ENCODE measurements at places on chromosomes 16 and 17.

DNA sequence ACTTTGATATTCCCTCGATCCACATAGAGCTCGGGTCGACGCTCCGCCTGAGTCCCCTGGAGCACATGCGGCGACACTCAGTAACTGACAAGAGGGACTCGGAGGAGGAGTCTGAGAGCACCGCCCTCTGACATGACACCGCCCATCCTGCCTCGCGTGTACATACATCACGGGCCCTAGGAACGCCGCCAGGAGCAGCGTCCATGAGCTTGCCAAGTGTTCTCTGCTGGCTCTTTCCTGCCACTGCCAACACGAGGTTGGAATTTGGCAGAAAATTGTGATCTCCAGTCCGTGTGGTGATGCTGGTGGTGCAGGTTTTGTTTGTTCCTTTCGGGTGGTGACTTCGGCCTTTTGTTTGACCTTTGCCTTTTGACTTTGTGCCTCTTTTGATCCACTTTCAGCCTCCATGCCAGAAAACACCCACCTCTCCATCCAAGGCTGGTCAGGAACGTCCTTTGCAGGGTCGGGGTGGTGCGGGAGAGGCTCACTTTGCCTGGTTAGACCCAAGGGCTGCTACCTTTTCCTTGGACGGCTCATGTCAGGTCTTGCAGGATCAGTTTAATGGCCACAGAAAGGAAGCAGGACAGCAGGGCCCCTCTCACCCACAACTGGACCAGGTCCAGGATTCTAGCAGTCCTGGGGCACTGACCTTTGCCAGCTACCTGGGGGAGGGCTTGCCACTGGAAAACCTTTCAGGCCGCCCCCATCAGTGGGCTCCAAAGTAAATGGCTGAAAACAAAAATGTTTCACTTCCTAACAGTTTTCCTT, 27.6 kb downstream of the ELAC2 start:
- DNase-seq: no peak

- DNase-seq: no peak
These were observed 7.2 kb downstream of the NKD1 start for GRCh38 chr16:50555269-50555875.

- DNase-seq: peak; percentile 13
These were observed 43.3 kb downstream of the BCAS3 start for GRCh38 chr17:60720763-60721531.

DNA sequence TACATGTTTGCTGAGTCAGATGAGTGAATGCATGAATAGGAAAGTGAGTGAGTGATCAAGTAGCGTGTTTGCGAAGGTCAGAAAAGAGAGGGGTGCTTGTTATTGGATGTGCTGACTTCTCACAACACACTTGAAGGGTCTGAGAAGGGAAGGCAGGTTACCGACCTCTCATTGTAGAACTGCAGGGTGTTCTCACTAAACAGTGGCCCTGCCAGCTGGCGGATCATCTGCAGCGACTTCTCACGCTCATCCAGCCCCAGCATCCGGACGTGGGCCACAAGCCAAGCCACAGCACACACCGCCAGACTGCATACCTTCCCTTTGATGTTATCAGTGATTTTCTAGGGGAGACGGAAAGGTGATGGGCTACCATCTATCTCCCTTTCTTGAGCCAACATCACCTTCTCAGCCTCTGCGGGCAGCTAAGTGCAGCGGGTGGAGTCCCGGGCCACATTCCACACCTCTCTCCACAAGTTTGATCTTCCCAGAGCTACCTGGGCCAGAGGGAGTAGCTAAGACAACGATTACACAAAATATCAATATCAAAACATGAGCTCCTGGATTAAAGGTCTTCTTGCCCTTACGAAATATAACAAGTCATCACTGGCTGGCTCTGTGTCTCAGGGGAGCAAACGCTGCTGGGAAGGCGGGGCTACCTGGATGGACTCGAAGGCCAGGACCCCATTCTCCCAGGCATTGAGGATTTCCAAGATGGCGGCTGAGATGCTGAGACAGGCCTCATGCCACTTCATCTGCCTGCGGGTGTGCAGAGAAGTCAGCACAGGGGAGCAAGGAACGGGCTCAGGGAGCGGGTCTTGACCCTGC, 11.0 kb downstream of the CSF3 start:
- no peak for DNase-seq

GRCh38 chr17:8100111-8100510, 12.6 kb upstream of the ALOX12B start:
- no peak for DNase-seq

GRCh38 chr17:29572691-29573557, 4.4 kb downstream of the TP53I13 start:
- DNase-seq: no peak

DNA sequence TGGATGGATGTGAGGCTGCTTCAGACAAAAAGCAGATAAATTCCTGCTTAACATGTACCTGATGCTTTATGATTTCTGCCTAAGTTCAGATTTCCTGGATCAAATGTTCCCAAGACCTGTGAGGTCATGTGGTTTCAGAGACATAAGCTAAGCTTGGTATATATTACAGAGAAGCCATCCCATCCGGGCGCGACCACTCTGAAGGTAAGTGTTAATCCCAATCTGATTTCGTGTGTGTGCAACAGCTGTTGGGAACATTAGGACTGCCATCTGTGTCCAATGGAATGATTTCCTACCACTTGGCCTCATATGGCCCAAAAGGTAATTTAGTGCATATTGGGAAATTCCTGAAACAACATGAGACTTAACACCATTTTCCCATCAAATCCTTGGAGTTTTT, 199.1 kb downstream of the HS3ST3B1 start:
- peak; percentile 13 for DNase-seq

DNA sequence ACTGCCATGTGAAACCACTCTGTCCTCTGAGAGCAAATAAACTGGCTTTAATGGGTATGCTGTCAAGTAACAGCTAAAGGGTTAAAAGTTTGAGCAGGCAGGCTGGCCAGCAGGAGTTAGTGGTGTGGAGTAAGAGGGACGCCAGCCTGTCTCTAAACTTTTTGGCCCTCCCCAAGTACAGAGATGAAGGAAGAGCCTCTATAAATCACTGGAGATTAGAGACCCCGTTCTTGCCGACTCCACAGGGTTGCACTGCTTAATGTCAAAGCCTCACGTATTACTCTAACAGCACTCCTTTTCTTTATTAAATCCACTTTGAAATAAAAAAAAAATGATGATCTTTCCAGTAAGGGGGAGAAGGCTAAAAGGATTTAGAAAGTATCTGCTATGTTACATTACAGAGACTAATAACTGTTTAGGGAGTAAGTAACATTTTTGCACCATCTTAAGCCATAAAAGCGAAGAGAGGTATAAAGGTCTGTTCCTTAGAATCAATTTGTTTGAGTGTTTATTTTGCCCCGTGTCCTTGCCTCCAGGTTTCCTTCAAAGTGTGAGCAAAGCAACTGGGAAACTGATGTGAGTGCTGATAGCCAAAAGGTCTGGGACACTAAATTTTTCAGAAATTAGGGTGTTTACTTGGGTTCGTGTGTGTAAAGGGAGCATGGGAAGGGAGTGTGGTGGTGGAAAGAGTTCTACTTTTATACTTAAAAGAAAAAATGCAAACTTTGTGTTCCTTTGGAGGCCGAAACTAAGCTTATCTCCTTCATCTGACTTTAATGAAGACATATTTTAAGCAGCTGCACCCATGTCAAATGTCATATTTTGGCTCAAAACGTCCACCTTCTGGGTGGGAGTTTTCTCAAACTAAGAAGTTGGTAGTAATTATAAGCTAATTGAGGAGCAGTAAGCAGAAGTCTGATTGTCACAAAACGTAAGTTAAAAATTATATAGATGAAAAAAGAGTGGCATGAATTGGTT, 109.9 kb upstream of the TBX2 start:
- no peak for DNase-seq

GRCh38 chr17:50276588-50277356, 2.5 kb downstream of the TMEM92 start:
- no peak for DNase-seq

GRCh38 chr17:6497496-6498221, 53.4 kb downstream of the PIMREG start:
- DNase-seq: no peak

- DNase-seq: no peak
These were observed 54.0 kb upstream of the ZNF750 start for GRCh38 chr17:82893779-82894178.

- DNase-seq: no peak
These were observed 1.4 kb upstream of the SP6 start for GRCh38 chr17:47852113-47852949.

- DNase-seq: peak; percentile 50
These were observed 138.0 kb upstream of the NUDT7 start for GRCh38 chr16:77584205-77584859.

- no peak for DNase-seq
These were observed 5.0 kb downstream of the CA4 start for GRCh38 chr17:60154616-60155426.

DNA sequence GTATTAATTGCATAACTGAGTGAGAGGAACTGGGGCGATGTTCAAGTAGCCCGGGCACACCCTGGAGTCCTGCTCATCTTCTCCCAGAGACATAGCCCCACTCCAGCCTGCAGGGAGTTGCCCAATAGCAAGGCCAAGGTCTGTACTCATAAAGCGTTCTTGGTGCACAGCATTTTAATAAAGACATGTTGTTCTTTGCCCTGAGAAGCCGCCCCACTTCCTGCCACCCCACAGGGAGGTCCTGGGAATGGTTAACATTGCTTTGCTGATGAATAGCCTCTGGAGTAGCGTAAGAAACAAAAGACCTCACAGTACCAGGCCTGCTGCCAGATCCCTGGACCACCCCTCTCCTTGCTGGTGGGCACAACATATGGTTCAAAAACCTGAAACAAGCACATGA, 21.6 kb upstream of the CDH1 start:
- no peak for DNase-seq

- DNase-seq: no peak
These were observed 555 bp downstream of the HDAC5 start for GRCh38 chr17:44122816-44123355.

- no peak for DNase-seq
These were observed 73.6 kb downstream of the SEC14L1 start for GRCh38 chr17:77214328-77214727.

DNA sequence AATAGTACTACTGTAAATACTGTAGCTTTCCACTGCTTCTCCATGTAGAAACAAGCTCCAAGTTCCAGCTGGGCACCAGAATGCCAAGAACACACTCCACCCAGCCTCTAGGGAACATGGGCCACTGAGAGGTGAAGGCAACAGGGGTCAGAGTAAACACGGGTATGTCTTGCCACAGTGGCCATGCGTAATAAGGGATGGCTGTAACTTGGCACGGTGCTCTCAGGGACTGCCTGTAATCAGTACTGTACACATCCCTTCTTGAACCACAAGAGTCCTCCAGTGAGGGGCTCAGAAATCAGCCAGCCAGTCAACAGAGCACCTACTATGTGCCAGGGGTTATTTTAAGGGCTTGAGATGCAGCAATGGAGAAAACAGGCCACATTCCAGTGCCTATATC, 10.8 kb downstream of the LRRC59 start:
- DNase-seq: no peak

DNA sequence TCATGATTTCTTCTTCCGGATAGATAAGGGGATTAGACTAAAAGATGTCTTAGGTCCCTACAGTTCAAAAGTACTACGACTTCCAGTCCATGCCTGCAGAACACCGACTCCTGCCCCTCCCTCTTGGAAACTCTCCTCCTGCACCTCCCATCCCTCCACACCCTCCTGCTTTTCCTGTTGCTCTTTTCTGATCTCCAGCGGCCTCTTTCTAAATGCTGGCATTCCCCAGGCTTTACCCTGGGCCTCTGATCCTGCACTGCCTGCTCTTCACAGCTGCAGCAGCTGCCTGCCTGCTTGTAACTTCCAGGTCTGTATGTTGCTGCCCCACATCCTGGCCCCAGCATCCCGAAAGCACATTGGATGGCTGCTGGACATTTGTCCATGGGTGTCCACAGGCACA, 154.2 kb downstream of the KCNJ12 start:
- no peak for DNase-seq

GRCh38 chr16:67542464-67542863, 13.8 kb downstream of the RIPOR1 start:
- DNase-seq: no peak

- no peak for DNase-seq
These were observed 68.1 kb upstream of the SEC14L1 start for GRCh38 chr17:77072670-77073069.

- peak; percentile 67 for DNase-seq
These were observed 104.1 kb downstream of the BMERB1 start for GRCh38 chr16:15538507-15538906.

- DNase-seq: no peak
These were observed 16.4 kb downstream of the NTN1 start for GRCh38 chr17:9037736-9038135.

DNA sequence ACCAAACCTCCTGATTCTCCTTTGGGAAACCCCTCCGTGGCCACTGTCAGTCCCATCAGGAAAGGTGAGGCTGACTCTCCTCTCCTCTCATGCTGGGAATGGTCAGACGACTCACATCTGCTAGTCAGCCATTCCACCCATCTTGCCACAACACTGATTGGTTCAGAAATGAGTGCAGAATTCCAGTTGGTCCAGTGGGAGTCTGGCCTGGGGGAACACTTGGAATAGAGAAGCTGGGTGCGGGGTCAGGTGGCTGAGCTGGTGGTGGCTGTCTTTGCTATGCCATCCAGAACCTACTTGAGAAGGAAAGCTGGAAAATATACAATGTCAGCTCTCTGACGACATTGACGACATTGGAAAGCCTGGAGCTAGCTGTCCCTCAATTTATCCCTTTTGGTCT, 23.6 kb upstream of the PLLP start:
- DNase-seq: no peak

DNA sequence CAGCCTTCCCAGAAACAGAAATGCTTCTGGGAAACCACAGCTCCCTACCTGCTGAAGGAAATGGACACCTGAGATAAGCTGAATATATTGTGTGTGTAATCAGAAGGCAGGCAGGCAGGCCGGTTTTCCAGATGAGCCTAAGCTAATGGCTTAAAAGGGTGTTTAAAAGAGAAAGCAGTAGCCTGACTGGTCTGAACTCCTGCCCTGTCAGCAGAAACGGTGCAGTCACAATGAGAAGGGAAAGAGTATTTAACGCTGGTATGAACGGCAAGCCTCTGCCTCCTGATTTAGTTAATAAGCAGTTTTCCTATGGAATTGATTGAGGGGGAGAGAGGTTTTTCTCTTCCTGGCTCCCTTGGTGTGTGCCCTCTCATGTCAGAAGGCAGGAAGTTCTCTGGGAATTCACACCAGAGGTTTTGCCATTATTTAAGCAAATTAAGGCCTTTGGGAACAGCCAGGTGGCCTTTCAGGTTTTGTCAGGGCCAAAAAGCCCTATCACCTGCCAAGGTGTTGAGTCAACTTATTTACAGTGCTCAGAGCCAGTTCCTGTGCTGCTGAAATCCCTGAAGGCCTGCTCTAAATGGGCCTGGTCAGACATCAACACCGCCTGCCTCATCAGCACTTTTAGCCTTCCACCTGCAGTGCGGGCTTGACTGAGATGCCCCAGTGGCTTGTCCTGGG, 41.6 kb downstream of the CDH1 start:
- DNase-seq: no peak

- no peak for DNase-seq
These were observed at the start of gene FOXC2 for GRCh38 chr16:86566601-86566965. TSS of gene FOXC2 (plus strand) at chr16:86566829. CDS start at chr16:86567336, 507 bp downstream.
